Esophagus squamous epithelium (tissue), 5 donors: ENCODE measurements at places on chromosomes 11 and 22. TPM values are rescaled to one million over a fixed set of nuclear protein-coding genes. Genes with fewer than 3 reads are reported as not detected.

Gene CSRP3
- total RNA-seq = not detected

GRCh38 chr22:49664371-49664881, 163.2 kb downstream of the BRD1 start:
- DNase-seq = no peak

Gene CARD16
- total RNA-seq = 4.0 TPM

DNA sequence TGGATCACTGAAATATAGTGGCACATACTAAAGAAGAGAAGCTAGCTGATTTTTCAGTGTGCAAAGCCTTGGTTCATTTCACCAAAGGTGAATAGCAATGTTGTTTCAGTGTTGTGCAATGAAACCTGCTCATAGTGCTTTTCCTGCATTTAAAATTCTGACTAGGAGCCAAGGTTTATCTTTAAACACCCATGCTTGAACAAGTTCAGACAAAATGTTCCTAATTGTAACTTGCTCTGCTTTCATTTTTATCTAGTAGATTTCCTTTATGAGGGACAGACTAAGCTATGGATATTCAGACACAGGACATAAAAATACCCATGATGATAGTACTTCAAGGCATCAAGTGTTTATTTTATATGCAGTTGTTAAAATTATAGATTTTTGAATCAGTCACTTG, 47.7 kb downstream of the BBOX1 start:
- DNase-seq = no peak

DNA sequence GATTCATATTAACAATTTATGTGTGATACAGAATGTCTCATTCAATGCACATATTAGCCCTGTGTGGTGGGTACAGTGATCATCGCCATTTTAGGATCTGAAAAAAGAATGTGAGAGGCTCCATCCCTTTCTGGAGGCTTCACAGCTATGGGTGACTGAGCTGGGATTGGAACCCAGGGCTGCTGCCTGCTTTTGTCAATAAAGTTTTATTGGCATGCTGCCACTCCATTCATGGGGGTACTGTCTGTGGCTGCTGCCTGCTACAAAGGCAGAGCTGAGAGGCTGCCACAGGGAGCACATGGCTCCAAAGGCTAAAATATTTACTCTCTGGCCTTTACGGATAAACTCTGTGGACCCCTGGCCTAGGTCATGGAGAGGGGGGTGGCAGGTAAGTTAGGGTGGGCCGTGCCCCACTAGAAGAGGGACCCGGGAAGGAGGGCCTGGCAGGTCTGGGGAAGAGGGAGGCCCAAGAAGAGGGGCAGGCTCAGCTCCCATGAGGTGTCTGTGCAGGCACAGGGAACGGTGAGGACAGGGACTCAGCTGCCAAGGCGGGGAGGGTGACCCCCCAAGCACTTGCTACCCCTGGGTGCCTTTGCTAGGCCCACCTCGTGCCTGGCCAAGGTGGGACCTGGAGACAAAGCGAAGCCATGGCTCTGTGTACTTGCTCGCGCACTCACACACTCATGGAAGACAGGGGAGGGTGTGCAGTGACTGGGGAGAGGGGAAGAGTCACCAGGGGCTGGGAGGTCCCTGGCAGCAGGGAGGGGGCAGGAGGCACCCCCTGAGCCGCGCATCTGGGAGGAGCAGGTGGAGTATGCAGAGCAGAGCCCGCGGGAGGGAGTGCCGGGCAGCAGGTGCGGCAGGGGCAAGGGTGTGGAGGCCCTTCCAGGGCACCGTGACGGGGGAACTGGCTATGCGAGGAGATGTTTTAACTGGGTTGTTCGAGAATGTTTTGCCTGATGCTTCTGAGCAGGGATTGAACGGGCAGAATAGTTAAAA, 335.3 kb downstream of the CTTN start:
- no peak for DNase-seq

GRCh38 chr11:80778941-80779340, 1338.1 kb upstream of the TENM4 start:
- DNase-seq = no peak

GRCh38 chr11:11173316-11174025, 179.6 kb downstream of the CSNK2A3 start:
- no peak for DNase-seq

DNA sequence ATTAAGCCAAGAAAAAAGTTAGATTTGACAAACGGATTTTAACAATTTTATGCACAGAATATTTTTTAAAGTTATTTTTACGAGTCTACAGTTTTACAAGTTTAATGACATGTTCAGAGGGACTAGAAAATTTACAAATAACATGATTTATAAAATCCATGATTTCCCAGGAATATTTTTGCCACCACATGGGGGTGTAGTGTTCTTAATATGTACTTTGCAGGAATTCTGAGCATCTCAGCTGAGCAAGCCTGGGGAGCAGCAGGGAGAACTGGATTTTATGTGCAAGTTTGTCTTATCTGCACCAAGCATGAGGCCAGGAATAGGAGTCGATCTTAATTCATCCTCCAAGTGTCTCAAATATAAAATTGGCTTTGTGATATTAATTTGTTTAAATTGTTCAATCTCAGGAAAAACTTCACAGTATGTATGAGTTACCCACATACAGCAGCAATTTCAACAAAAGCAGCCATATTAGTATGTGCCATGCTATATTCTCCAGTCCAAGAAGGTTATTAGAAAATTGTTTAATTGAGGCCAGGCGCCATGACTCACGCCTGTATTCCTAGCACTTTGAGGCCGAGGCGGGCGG, 826.3 kb downstream of the DLG2 start:
- no peak for DNase-seq

Gene KCNA4
- not detected for total RNA-seq

Gene NLRP10
- total RNA-seq = not detected

Gene SOX6
- 13.2 TPM for total RNA-seq

Gene ATG2A
- 17.5 TPM for total RNA-seq

Gene E2F8
- total RNA-seq = 4.7 TPM

DNA sequence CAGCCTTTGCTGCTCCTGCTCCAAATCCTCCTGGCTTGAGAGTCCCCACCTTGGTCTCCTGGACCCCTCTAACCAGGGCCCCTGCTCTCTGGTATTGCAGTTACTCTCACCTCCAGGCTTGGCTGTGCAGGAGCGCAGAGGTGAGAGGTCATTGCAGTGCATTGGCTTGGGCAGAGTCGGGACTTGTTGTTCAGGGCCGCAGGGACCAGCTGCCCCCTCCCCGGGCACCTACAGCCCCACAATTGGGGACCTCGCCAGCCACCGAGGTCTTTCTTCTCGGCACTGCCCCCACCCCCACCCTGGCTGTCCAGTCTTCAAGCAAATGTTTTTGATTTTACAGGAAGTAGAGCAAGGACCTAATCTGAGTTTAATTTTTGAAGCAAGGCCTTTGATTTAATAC, 65.5 kb upstream of the FGF3 start:
- DNase-seq = no peak

Gene TCN2
- total RNA-seq = 3.6 TPM

GRCh38 chr11:87432022-87432421, 394.3 kb downstream of the TMEM135 start:
- no peak for DNase-seq

DNA sequence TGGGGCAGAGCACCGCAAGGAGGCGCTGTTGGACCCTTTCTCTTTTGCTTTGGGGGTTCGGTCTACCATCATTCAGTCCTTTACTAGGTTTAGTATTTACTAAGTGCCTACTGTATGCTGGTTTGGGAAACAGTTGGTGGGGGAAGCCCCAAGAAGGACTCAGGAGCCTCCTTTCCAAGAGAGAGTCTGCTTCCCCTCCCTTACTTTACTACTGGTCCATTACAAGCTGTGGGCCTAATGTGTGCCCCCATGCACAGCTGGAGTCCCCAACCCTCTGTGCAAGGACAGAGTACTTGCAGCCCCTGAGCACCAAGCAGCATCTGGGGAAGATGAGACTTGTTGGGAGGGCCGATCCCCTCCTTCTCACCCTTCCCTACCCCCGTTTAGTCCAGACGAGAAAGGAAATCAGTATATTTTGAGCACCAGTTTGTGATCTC, 876 bp upstream of the UBE2L6 start:
- no peak for DNase-seq

Gene FAM180B
- total RNA-seq = not detected

DNA sequence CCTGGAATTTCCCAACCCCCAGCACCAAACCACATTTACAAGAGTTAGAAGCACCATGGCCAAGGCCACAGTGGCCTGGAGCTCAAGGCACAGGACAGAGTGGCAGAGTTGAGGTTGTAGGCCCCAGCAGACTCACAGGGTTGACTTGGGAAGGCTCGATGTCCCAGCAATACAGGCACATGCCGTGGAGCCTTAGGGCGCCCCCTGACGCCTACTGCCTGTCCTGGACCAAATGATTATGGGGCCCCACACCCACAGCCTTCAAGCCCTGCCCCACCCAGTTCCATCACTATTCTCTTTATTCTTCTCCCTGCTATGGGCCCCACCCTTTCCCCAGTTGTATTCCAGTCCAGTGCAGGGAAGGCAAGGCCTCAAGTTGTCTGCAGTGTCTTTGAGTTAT, at the start of gene CCDC179:
Gene CCDC179 (minus strand): TSS at position 234 of the 400 bp plus-strand sequence. CDS start 53 bp downstream, at position 181.
- DNase-seq = no peak

Gene FGF19
- not detected for total RNA-seq

GRCh38 chr11:10377183-10377582, 72.3 kb downstream of the ADM start:
- no peak for DNase-seq

Gene POLA2
- total RNA-seq = 13.9 TPM

GRCh38 chr11:71102251-71102995, 150.0 kb downstream of the SHANK2 start:
- no peak for DNase-seq

DNA sequence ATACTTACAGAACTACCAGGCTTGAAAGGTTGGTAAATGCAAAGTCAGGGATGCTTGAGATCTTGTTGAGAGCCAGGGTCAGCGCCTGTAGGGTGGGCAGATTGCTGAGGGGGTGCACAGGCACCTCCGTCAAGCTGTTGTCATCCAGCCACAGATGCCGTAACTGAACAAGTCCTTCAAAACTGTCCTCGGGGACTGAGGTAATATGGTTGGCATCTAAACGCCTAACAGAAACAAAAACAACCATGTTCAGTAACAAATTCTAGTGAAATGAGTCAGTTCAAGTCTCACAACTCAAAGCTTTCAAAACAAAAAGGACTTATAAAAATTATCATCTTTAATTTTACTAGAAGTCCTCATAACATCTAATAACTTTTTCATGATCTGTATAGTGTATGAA, 22.2 kb upstream of the CCDC34 start:
- no peak for DNase-seq

Gene CD3D
- 7.6 TPM for total RNA-seq

Gene CCDC179
- total RNA-seq = not detected

DNA sequence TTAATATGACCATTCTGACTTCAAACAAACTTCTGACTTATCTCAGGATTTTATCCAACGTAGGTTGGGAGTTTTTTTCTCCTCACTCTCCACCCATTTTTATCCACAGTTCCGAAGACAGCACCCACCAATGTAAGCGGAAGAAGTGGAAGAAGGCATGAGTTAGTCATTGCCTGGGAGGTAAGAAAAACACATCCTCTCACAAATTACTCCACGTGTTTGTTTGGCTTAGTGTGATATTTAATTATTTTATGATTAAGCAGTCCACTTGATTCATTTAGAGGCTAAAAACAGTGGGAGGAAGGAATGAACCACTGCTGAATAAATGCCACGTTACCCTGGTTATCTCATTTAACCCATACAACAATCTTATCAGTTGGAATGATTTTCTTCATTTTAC, 389.6 kb upstream of the ARHGAP42 start:
- DNase-seq = no peak

Gene JHY
- total RNA-seq = 0.91 TPM

Gene ELFN2
- total RNA-seq = not detected

DNA sequence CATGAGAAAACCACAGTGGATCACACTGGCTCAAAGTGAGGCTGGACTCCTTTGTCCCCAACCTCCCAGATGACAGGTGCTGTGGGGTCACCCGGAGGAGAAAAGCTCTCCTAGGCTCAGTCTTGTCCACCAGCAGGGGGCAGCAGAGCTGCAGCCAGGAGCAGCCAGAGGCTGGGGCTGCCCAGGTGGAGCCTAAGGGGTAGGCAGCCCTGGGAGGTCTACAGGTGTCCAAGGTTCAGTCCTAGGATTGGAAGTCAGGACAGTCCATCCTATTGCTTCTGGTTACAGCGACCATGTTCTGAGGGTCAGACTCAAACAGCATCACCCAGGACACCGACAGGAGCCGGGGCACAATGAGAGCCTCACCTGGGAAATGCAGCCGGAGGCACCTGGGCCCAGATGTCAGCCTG, 77.6 kb upstream of the IGLL5 start:
- DNase-seq = no peak

DNA sequence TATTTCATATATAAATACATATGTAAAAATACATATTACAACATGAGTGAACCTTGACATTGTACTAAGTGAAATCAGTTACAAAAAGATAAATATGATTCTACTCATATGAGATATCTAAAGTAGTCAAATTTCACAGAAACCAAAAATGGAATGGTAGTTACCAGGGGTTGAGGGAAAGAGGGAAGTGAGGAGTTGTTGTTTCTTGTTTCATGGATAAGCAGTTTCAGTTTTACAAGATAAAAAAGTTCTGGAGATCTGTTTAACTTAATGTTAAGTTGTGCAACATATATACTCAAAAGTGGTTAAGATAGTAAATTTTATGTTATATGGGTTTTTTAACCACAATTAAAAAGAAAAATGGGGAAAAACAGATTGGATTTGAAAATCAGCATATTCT, 107.7 kb downstream of the ELP4 start:
- no peak for DNase-seq

Gene RGL4
- total RNA-seq = not detected

DNA sequence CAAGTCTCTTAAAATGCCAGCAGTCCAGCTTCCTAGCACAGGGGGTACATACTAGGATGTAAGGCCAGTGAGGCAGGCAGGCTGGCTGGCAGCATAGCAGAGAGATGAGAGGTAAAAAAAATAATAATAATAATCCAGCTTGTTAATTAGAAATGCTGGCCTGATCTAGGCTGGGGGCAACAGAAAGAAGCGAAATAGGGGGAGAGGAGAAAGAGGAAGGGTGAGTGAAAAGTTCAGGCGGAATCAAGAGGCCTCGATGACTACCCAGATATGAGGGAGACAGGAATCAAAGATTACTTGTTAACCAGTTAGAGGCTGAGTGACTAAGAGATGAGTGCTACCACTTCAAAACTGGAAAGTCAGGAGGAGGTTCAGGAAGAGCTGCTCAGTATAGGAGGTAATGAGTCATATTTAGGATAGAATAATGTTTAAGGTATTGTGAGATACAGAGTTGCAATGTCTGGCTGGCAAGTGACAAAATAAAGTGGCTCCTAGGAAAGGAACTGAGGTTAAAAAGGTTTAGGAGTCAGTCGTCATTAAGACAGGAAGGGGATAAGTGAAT, 2.8 kb downstream of the ALKBH8 start:
- no peak for DNase-seq

Gene CTR9
- 34.4 TPM for total RNA-seq

DNA sequence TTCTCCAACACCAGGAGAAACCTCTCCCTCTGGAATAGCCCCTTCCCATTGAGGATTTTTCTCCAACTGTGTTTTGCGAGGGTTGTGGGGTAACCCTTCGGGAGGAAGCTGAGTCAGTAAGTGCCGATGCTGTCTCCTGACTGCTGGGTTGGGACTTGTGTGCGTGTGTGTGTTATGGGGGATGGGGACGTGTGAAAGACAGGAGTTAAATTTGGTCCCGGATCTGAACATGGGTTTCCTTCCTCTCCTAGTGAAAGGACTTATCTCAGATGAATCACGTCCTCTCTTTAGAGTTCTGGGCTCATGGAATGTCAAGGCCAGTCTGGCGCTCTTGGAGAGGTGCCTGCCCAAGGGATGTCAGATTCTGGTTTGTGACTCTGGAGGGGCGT, 33.3 kb downstream of the KIAA1671 start:
- no peak for DNase-seq

- DNase-seq = no peak
Measured at GRCh38 chr11:28439403-28439802, 331.2 kb downstream of the METTL15 start.
